ENCODE measurements at places on chromosomes 7 and 10. TPM values are rescaled to one million over a fixed set of nuclear protein-coding genes. Genes with fewer than 3 reads are reported as not detected.

The IFIT3 gene
- polyA plus RNA-seq: 30.2 TPM

The MDFIC gene
- polyA plus RNA-seq: 6.7 TPM

The HOGA1 gene
- polyA plus RNA-seq: 0.49 TPM

The CSGALNACT2 gene
- 16.2 TPM for polyA plus RNA-seq

The ERVW-1 gene
- polyA plus RNA-seq: not detected

The SPDYE18 gene
- polyA plus RNA-seq: not detected

The CUX1 gene
- polyA plus RNA-seq: 16.8 TPM

The APBB1IP gene
- not detected for polyA plus RNA-seq

The CHN2 gene
- polyA plus RNA-seq: 1.6 TPM

The STEAP4 gene
- 0.52 TPM for polyA plus RNA-seq

The PPP2R2D gene
- 42.4 TPM for polyA plus RNA-seq

Measured in keratinocyte (primary cell).